ENCODE measurements at places on chromosomes 16 and 17.

DNA sequence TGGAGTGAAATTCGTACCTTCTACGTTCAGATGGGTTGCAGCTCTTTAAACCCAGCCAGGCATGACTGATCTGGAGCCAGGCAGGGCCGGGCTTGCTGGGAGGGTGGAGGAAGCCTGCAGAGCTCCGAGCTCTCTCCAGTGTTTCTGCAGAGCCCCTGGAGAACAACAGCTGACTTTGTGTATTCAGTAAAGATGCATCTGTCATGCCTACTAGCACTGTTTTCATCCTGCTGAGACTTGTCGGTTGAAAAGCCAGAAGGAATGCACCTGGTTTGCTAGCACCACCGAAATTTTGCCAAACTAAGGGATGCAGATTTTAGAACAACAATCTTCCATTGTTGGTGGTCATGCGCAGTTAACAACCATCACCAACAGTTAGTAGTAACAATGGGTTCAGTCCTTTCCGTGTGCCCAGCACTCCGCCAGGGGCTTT is 22.4 kb upstream of the SCNN1B start:
- H3K27me3 ChIP-seq, result peaks cover 12% of the 10 kb centered on the region
- no peaks in the 10 kb centered on the region for H3K4me1 ChIP-seq
- no peak for DNase-seq
- no peaks in the 10 kb centered on the region for H3K36me3 ChIP-seq
- no peak overlapping the region for H3K27ac ChIP-seq
- no peak overlapping the region for H3K4me3 ChIP-seq

DNA sequence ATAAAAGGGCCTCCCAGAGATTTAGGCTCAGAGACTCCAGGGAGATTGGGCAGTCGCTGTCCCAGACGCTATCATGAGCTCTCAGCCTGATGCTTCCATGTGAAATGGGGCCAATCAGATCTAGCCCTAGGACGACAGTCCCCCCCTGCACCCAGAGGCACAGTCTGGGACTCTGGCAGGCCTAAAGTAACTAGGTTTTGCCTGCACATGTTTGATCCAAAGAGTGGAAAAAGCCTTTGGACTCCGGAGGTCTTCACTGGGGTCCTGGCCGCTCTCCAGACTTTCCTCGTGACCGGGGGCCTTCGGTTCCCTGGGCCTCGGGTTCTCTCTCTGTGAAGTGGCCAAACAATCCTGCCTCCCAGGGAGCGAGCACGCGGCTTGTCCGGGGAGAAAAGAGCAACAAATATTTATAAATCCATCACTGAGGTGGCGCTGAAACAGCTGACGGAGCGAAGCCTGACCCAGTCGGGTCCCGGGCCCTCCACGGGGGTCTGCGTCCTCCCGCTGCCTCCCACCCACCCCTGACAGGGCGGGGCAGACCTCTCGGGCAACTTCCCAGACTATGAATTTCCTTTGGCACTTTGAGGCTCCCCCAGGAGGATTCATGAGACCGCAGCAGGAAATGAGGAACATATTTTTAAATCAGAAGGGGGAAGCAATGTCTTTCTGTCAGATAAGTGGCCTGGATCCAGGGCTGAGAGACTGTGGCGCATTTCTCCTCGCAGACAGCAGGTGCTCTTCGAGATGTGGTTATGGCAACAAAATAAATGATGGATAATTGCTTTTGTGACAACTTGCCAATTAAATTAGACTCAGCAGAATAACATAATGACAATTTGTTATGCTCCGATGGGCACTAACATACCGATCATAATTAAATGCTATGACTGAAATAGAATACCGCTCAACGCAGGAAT is 38.9 kb downstream of the MRPS23 start:
- H3K4me1 ChIP-seq, result peaks cover 16% of the 10 kb centered on the region
- peak overlapping the region; percentile 25 for H3K4me3 ChIP-seq
- peak overlapping the region; percentile 51 for H3K27ac ChIP-seq
- H3K36me3 ChIP-seq, result no peaks in the 10 kb centered on the region
- no peaks in the 10 kb centered on the region for H3K27me3 ChIP-seq
- no peak for DNase-seq

DNA sequence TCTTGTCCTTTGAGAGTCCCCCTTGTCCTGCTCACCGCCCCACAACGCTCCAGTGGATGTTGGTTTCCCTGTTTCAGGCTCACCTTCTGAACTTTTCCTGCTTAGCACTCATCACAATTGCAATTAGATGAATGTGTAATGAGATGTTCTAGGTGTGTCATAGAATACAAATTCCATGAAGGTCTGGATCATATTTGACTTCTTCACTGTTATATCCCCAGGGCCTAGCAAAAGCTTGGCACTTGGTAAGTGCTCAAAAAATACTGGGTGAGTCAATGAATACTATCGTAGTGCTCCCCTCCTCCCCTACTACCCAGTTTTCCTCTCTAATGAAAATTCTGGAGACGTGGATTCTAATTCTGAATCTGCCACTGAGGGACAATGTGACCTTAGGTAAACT is 33.1 kb downstream of the DNAH3 start:
- no peak overlapping the region for H3K27ac ChIP-seq
- H3K4me1 ChIP-seq, result no peaks in the 10 kb centered on the region
- no peak overlapping the region for H3K4me3 ChIP-seq
- no peak for DNase-seq
- no peaks in the 10 kb centered on the region for H3K27me3 ChIP-seq

DNA sequence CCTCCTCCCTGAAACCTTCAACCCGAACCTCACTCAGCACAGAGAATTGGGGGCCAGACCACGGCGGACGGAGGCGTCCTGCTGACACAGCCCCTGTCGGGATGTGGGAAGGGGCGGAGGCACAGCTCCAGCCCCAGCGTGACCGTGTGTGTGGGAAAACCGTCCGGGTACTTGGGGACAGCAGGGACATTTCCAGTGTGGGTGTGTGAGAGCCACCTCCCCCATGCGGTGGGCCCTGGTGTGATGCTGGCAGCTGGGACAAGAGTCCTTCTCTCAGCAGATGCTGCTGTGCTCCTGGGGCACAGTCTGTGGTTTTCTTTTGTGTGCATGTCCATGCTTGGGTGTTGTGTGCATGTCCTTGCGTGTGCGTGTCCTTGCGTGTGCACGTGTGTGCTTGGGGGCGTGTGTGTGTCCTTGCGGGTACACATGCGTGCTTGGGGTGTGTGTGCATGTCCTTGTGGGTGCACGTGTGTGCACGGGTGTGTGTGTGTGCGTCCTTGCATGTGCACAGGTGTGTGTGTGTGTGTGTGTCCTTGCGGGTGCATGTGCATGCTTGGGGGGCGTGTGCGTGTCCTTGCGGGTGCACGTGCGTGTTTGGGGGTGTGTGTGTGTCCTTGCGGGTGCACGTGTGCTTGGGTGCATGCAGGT is 16.9 kb downstream of the CENPX start:
- no peak overlapping the region for H3K27ac ChIP-seq
- no peaks in the 10 kb centered on the region for H3K36me3 ChIP-seq
- H3K4me1 ChIP-seq, result no peaks in the 10 kb centered on the region
- H3K4me3 ChIP-seq, result no peak overlapping the region

DNA sequence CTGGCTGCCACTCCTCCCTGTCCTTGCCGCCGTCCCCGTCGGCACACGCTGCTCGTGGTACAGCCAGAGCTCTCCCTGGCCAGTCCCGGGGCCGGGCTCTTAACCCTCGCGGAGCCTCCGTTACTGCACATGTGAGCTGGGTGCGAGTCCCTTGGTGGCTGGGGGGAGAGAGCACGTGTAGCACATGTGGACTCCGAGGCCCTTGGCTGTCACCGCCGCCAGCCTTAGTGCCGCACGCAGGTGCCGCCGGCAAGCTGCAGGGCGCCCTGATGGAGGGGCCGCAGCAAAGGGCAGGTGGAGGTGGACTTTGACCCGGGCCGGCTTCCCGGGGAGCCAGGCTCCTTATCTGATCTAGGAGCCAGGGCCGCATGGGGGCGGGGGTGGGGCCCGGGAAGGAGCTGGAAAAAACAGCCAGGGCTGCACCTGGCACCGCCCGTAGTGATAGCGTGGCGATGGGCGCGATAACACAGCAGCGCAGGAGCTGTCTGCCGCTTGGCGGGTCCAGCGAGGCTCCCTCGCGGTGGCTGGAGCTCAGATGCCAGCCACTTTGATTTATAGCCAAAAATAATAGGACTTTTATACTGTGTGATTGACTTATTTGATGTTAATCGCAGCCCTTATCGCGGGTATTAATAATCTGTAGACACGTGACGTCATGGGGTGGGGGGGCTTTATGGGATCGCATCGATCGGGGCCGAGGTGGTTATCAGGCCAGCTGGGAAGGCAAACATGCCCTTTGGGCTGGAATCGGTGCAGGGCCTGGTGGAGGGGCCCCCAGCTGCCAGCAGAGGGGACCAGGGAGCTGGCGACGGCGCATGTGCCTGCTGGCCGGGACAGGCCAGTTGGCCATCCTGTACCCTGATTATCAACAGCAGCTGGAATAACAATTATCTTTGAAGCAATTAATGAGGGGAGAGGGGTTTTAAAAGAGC is 35.1 kb downstream of the ZFPM1 start:
- DNase-seq, result no peak
- H3K36me3 ChIP-seq, result no peaks in the 10 kb centered on the region

DNA sequence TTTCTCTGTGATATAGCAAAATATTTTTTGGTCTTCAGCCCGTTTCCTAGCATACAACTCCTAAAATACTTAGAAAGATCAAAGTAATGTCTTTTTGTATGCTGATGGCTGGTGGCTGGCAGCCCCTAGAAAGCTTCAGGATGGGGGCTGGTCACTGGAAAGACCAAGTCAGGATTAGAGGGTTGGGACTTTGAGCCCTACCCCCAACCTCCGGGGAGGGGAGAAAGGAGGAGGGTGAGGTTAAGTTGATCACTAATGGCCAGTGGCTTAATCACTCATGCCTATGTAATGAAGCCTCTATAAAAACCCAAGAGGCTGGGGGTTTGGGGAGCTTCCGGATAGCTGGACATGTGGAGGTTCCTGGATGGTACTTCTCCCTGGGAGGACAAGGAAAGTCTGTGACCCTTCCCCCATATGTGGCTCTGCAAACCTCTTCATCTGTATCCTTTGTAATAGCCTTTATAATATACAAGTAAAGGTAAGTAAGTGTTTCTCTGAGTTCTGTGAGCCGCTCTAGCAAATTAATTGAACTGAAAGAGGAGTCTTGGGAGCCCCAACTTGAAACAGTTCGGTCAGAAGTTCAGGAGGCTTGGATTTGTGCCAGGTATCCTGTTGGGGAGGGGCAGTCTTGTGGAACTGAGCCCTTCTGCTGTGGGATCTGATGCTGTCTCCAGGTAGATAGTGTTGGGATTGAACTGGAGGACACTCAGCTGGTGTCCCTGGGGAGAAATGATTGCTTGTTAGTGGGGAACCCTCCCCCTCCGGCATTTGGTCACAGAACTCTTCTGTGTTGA is 3.5 kb downstream of the SLC7A6 start:
- no peaks in the 10 kb centered on the region for H3K27me3 ChIP-seq
- H3K4me3 ChIP-seq, result no peak overlapping the region
- H3K4me1 ChIP-seq, result peaks cover 36% of the 10 kb centered on the region
- H3K36me3 ChIP-seq, result no peaks in the 10 kb centered on the region
- H3K27ac ChIP-seq, result no peak overlapping the region
- DNase-seq, result no peak
